Brain (organoid and tissue), 16 donors: ENCODE measurements at places on chromosomes 1 and 21. TPM values are rescaled to one million over a fixed set of nuclear protein-coding genes. Genes with fewer than 3 reads are reported as not detected.

Gene PADI1
- polyA plus RNA-seq = not detected

Gene LCE3E
- polyA plus RNA-seq = not detected

Gene KCND3
- 13.4 TPM for polyA plus RNA-seq

Gene CFAP141
- not detected for polyA plus RNA-seq

Gene SERTAD4
- 9.2 TPM for polyA plus RNA-seq

Gene RSPO1
- polyA plus RNA-seq = not detected

Gene FAM78B
- polyA plus RNA-seq = 1.1 TPM

Gene RGS4
- polyA plus RNA-seq = 50.7 TPM

Gene TEX38
- polyA plus RNA-seq = not detected

Gene CD52
- polyA plus RNA-seq = 3.6 TPM

Gene AKR7A2
- 136 TPM for polyA plus RNA-seq

Gene ARHGEF16
- polyA plus RNA-seq = 13.5 TPM

Gene TNFRSF8
- polyA plus RNA-seq = not detected

Gene BGLAP
- 2.9 TPM for polyA plus RNA-seq

Gene LCA5L
- 0.17 TPM for polyA plus RNA-seq

Gene SELENBP1
- 29.0 TPM for polyA plus RNA-seq

Gene CLCA4
- 0.54 TPM for polyA plus RNA-seq

Gene RPTN
- not detected for polyA plus RNA-seq

Gene S100A7
- polyA plus RNA-seq = not detected

Gene SV2A
- 112 TPM for polyA plus RNA-seq

Gene FCER1G
- polyA plus RNA-seq = 38.4 TPM

Gene C1orf185
- polyA plus RNA-seq = not detected

Gene SLC2A5
- 1.3 TPM for polyA plus RNA-seq

Gene S100A16
- polyA plus RNA-seq = 36.7 TPM

Gene IVL
- polyA plus RNA-seq = not detected

Gene ANKRD65
- 54.3 TPM for polyA plus RNA-seq

Gene BMP8B
- 10.3 TPM for polyA plus RNA-seq

Gene PCAT6
- 14.5 TPM for polyA plus RNA-seq

Gene NLRP3
- polyA plus RNA-seq = 0.29 TPM

Gene TTC39A
- 4.8 TPM for polyA plus RNA-seq

Gene TP73
- polyA plus RNA-seq = 19.0 TPM

Gene FOXO6
- 8.1 TPM for polyA plus RNA-seq
